Activated naive CD4-positive, alpha-beta T cell (primary cell): ENCODE measurements at places on chromosomes 2 and 18.

DNA sequence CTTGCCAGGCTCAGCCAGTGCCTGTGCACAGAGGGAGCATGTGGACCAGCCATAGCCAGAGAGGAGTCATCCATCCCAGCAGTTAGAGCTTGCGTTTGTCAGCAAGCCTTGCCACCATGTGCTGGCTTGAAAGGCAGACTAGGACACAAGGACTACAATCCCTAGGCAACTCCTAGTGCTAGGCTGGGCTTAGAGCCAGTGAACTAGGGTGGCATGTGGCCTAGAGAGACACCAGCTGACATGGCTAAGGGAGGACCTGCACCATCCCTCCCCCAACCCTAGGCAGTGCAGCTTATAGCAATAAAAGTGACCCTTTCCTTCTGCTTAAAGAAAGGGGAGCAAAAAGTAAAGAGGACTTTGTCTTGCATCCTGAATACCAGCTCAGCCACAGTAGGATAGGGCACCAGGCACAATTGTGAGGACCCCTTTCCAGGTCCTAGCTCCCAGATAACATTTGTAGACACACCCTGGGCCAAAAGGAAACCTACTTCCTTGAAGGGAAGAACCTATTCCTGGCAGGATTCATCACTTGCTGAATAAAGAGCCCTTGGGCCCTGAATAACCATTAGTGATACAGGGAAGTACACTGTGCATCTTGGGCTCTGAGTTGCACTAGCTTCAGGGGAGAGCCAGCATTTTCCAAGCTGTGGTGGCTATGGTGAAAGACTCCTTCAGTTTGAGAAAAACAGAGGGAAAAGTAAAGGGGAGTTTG lies 38.7 kb upstream of the UXS1 start:
- no peak for DNase-seq

DNA sequence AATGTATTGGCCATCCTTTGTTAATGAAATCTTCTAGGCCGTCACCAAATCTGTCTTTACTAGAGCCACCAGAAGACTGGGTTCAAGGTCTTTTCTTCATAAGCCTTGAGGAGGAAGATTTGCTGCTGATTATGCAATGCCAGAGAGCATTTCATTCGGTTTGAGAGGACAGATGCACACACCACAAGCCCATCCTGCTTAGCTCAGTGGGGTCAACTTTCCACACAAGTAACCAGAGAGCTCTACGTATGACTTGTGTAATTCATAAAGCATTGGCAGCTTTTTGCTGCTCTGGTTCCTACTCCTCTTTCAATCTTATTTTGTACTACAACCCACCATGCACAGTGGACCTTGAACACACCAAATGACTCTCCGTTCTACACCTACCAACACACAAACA lies 106.9 kb downstream of the OSR1 start:
- no peak for DNase-seq

DNA sequence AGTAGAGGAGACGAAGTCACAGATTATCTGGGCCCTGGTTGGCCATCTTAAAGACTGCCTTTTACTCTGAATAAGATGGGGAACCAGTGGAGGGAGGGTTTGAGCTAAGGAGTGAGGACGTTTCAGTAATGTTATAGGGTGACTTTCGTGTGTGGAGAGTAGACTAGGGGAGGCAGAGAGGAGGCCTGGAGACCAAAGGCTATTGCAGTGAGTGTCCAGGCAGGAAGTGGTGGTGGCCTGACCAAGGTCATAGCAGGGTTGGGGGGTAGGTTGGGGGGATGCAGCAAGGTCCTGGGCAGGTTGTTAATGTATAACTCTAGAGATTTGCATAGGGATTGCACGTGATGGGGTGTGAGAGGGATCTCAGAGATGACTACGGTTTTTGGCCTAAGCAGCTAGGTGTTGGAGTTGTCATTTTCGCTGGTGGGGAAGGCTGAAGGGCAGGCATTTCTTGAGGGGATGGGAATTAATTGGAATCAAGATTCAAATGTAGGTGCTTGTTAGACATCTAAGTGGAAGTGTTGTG lies 4.9 kb downstream of the CEP192 start:
- no peak for DNase-seq

- no peak for DNase-seq
Observed at GRCh38 chr18:62435435-62436031, 87.3 kb upstream of the ZCCHC2 start.

GRCh38 chr2:134912361-134912760 lies 6.3 kb upstream of the CCNT2 start:
- DNase-seq: no peak

DNA sequence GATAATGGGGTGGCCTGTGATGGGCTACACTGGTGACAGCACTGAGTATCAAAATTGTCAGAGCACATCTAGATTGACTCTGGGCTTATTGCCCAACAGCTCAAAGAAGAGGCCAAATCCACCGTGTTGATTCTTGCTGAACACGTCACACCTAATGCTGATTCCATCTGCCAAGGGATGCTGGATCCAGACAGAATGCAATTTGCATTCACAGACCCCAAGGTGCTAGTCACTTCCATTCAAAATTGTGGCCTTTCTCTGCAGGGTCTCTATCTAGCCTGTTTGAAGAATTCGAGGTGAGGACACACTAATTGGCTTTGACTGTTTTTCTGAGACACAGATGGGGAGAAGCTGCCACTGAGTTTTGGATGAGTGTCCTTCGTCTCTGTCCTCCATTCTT lies 13.5 kb upstream of the GPR39 start:
- no peak for DNase-seq

- no peak for DNase-seq
Observed at GRCh38 chr2:171320208-171320621, 113.6 kb downstream of the METTL8 start.
